CD4-positive, CD25-positive, alpha-beta regulatory T cell (primary cell): ENCODE measurements at places on chromosomes 7 and 10. TPM values are rescaled to one million over a fixed set of nuclear protein-coding genes. Genes with fewer than 3 reads are reported as not detected.

ALOX5 gene
- total RNA-seq: 1.2 TPM

ZNF853 gene
- 0.96 TPM for total RNA-seq

LAMTOR4 gene
- 136 TPM for total RNA-seq

DNAH11 gene
- total RNA-seq: not detected

GFRA1 gene
- total RNA-seq: not detected

GRCh38 chr7:55274156-55274555 lies 91.0 kb upstream of the LANCL2 start:
- no peaks in the 10 kb centered on the region for H3K27me3 ChIP-seq
- H3K4me3 ChIP-seq: no peak overlapping the region
- DNase-seq: no peak

DNA sequence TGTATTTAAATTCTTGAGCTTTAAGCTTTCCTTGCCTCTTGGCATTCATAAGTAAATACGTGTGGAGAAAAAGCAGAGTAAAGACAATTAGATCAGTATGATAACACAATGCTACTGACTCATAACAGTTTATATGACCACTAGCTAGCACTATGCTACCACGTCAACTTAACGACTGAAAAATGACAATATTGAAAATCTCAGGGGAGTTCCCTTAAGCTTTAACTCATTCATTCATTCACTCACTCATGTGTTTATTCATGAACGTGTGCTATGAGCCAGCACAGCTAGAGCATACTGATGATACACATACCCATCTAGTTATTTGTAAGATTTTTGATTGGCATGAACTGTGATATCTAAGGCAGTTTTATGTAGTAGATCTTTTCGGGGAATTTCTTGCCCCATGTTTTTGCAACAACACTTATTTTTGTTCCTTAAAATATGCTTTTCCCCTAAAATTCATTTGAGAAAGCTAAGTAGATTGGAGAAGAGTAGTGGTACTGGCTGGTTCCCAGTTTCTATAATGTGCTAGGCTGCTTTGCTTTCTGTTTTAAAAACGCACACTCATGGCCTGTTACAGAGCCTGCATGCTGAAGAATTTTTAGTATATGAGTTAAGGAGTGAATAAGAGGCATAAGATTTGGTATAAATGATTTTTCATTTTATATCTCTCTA lies 57.4 kb upstream of the ACBD5 start:
- no peaks in the 10 kb centered on the region for H3K4me1 ChIP-seq
- no peak for DNase-seq
- H3K27me3 ChIP-seq: peaks cover 6% of the 10 kb centered on the region
- H3K27ac ChIP-seq: no peak overlapping the region
- no peaks in the 10 kb centered on the region for H3K36me3 ChIP-seq

DNA sequence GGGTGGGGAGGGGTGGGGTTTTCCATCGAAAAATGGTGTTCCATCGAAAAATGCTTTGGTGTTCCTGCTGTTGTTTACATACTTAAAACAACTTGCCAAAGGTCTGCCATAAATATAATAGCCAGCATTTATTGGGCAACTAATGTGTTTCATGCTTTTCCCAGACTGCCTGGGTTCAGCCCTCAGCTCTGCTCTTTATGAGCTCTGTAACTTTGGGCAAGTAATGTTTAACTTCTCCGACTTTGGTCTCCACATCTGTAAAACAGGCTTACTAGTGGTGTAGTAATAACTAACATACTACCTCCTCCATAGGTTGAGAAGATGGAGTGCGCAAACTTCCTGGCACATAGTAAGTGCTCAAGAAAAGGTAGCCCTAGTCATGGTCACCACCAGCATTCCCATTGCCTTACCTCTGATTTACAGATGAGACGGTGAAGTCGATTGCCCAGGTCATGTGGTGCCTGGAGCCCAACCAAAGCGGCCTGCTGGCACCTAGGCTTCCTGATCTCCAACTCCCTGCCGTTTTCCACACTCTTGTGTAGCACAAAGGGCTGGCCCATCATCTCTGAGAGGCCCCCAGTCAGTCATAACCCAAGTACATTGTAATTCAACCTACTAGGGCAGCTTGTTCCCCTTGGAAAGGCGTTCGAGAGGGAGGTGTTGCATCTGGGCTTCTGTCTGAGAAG lies 8.9 kb downstream of the ZMIZ1 start:
- no peaks in the 10 kb centered on the region for H3K36me3 ChIP-seq
- H3K27ac ChIP-seq: no peak overlapping the region
- H3K4me1 ChIP-seq: peaks cover 10% of the 10 kb centered on the region

DNA sequence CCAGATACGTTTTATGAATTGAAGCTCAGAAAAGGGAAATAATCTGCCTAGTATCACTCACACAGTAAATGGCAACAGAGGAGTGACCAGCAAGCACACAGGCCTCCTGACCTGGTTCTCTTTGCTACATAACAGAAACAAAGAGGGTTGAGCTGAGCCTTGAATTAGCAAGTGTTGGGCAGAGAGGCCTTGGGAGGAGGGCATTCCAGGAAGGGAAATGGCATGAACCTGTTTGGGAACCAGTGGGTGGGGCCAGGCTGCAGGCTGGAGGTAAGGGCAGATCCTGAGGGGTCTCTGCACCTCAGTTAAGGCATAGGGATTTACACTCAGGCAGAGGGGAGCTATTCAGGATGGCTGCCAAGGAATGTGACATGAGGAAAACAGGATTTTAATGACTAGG lies 24.8 kb upstream of the CYCS start:
- no peaks in the 10 kb centered on the region for H3K27me3 ChIP-seq
- H3K4me3 ChIP-seq: no peak overlapping the region
- H3K27ac ChIP-seq: no peak overlapping the region
- DNase-seq: no peak
- no peaks in the 10 kb centered on the region for H3K4me1 ChIP-seq

DNA sequence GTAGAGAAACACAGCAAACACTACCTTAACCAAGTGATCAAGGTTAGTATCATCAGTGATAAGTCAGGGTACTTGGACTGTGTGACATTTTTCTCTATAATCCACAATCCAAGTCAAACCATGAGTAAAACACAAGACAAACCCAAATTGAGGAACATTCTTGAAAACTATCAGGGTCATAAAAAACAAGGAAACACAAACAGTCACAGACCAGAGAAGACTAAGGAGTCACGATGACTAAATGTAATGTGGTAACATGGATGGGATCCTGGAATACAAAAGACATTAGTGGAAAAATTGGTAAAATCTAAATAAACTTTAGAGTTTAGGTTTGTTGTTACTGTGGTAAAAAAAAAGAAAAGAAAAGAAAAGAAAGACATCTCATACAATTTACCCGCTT lies 103.8 kb downstream of the ARMH3 start:
- H3K27ac ChIP-seq: no peak overlapping the region
- no peak for DNase-seq
- peaks cover 49% of the 10 kb centered on the region for H3K36me3 ChIP-seq

- no peaks in the 10 kb centered on the region for H3K4me1 ChIP-seq
- H3K36me3 ChIP-seq: no peaks in the 10 kb centered on the region
- no peak overlapping the region for H3K4me3 ChIP-seq
- no peak for DNase-seq
Observed at GRCh38 chr10:126843299-126843934, 61.8 kb upstream of the DOCK1 start.

GRCh38 chr7:152975076-152975475 lies 215.5 kb downstream of the ACTR3B start:
- no peak for DNase-seq
- H3K36me3 ChIP-seq: no peaks in the 10 kb centered on the region
- no peaks in the 10 kb centered on the region for H3K4me1 ChIP-seq
- H3K27me3 ChIP-seq: peaks cover 4% of the 10 kb centered on the region
- no peak overlapping the region for H3K4me3 ChIP-seq

GRCh38 chr10:56095506-56096225 lies 265.4 kb downstream of the ZWINT start:
- no peak overlapping the region for H3K4me3 ChIP-seq
- no peaks in the 10 kb centered on the region for H3K27me3 ChIP-seq
- H3K4me1 ChIP-seq: no peaks in the 10 kb centered on the region
- no peak for DNase-seq
- no peak overlapping the region for H3K27ac ChIP-seq
